CD14-positive monocyte (primary cell): ENCODE measurements at places on chromosomes 7 and 10.

DNA sequence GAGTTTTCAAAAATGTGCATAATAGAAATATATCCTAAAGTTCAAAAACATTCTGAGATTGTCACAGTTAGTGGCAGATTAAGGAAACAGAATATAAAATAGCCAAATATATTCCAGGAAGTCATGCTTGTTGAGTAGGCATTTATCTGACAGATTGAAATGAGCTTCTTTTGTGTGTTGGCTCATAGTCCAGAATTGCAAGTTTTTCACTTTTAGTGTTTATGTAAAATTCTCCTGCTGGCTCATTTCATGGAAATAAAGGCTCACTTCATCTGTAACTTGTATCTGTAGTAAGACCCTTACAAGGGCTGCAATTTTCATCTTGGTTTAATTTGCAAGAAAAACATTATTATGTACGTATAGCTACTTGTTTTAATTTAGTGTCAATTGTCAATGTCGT lies 93.5 kb downstream of the MCU start:
- no peak for DNase-seq

DNA sequence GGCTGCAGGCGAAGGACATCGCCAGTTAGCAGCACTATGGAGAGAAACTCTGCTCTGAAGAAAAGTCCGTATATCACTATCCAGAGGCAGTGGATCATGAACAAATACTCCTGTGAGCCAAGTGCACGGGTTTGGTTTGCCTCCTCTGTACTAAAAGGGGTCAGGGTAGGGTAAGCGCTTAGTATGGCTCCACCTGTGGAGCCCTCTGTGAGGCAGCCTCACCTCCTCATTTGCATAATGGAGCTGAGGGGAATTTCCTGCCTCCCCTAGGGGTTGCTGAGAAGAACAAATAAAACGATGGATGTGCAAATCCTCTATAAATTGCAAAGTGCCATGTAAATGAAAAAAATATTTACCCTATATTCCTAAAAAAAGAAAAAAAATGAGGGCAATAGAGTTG lies 63.4 kb downstream of the GPR26 start:
- DNase-seq, result no peak

- DNase-seq, result no peak
These were observed 120.3 kb upstream of the CELF2 start for GRCh38 chr10:10897400-10897799.

DNA sequence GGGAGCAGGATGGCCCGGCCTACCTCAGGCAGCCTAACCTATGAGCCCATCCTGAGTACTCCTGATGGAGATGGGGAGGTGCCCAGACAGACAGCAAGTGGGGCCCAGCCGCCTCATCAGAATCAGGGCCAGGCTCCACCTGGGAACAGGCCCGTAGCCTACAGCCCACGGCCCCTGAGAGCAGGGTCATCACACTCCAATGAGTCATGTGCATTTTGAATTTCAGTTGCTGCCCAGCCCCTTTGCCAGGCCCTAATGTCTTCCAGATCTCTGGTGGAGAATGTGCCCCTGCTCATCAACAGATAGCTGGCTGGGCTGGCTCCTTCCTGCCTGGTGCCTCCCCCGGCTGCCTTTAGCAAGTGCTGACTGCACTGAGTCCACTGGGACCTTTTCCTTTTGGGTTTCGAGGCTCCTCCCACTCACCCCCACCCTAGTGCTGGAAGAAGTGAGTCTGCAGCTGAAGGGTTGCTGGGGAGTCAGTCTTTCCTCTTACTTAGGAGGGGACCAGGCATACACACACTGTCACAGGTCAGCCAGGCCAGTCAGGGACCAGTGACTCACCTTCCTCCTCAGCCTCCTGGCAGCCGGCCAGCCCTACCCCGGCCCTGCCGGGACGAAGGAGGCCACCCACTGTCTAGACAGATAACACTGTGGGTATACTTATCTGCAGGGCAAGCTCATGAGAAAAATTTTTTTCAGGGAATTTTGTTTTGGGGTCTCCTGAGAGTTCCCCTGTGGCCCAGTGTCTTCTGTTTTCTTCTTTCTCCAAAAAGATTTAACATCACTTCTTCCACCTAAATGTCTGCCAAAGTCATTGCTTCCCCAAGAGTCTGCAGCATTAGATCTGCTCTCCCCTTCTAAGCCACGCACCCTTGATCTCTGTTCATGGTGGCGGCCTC lies 9.1 kb upstream of the ASIC3 start:
- DNase-seq, result peak; percentile 85

GRCh38 chr10:114233482-114233881 lies 5.6 kb upstream of the VWA2 start:
- DNase-seq, result no peak

GRCh38 chr10:33800986-33801385 lies 466.5 kb upstream of the NRP1 start:
- DNase-seq, result no peak

DNA sequence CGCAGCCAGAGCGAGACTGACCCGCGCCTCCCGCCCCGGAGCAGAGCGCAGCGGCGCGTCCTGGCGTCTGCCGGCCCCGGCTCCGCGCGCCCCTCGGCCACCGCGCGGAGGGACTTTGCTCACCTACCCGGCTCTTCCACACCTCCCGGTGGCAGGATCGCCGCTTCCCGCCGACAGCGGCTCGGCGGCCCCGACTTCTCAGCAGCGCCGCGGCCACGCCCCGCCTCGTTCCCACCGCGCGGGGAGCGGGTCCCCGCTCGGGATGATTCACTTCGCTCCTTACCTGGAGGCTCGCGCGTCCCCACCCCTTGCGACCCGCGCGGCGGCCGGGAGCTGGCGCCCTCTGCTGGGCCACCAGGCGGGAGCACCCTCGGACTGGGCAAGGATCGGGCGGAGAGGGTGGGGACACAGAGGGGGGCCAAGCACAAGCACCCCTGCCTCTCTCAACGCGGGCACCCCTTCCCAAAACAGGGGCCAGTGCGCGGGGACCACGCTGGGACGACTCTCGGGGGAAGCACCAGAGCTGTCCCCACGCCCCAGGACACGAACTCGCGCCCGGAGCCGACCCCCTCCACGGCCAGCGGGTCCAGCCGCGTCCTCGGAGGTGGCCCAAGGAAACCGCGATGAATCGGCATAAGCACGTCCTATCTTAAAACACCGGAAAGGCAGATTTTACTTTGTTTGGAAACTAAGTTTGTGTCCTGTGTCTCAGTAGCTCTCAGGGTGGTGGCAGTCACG lies 101.0 kb upstream of the SVIL start:
- peak; percentile 74 for DNase-seq

- no peak for DNase-seq
These were observed 9.4 kb upstream of the PGAM1 start for GRCh38 chr10:97416565-97416964.

- no peak for DNase-seq
These were observed 4.8 kb upstream of the FAM24B start for GRCh38 chr10:122884166-122884565.

GRCh38 chr7:155216475-155217272 lies 81.0 kb upstream of the INSIG1 start:
- DNase-seq, result no peak

GRCh38 chr10:59968705-59969104 lies 62.3 kb upstream of the CCDC6 start:
- DNase-seq, result no peak

DNA sequence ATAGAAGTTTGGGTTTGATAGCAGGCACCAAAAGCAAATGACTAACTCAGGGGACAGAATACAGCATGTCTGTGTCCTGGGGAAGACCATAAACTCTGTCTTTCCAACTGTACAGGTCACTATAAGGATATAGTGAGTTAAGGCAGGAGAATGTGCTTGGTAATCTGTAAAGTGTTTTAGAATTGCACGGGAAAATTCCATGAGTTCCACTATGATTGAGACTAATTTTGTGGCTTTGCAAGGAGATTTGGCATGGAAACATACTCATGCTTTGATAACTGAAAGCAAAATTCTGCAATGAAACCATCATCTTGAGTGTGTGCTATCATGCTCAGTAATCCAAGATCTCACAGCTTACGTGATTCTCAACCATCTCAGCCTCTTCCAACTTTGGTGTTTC lies 152.6 kb downstream of the PKD1L1 start:
- DNase-seq, result no peak

GRCh38 chr10:124626759-124627380 lies 117.3 kb downstream of the FAM53B start:
- DNase-seq, result no peak

DNA sequence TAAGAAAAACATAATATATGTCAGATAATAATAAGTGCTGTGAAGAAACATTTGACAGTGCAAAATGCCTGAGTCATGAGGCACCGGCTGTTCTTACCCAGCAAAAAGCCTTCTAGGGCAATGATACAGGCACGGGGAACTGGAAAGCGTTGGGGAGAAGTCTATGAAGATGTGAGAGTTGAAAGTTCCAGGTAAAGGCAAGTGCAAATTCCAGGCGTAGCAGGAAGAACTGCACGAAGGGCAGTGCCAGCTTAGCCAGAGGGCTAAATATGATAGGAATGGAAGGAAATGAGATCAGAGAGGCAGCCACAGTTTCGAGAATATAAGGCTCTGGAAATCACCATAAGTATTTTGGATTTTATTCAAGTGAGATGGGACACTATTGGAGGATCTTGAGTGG lies 87.0 kb downstream of the IPMK start:
- no peak for DNase-seq

GRCh38 chr10:44966816-44967509 lies 7.4 kb downstream of the RASSF4 start:
- no peak for DNase-seq

- DNase-seq, result no peak
These were observed 34.2 kb upstream of the ANK3 start for GRCh38 chr10:60423920-60424319.

DNA sequence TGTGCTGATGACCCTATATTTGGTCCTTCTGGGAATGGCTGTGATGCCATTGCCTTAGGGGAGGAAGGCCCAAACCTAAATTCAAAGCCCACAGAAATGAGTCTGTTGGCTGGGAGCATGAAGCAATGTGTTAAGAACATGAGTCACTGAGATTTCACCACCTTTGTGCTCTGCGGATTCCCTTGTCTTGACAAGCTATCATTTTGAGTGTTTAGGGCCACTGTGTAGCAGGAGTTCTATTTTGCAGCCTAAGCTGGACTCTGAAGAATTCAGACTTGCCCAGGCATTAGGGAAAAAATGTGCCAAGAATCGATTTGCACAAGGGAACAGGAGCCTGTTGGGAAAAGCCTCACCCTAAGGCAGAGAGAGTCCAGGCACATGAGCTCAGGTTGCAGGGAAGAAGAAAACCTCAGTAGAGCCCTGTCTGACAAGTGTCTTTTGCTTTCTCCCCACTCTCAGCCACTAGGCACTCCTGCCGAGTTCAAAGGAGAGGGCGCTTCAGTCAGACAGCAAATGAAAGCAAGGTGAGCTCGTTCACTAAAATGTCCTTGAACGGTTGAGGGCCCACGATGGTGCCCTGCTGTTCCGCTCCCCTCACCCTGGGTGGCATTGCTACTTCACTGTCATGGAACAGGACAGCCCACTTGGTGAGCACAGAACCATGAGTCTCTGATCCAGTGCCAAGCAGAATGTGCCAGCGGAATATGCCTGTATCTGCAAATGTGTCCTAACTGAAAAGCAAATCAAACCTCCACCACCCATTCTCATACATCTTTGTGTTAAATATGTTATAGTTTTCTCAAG lies 93.6 kb downstream of the PRLHR start:
- peak; percentile 53 for DNase-seq

- no peak for DNase-seq
These were observed 92.2 kb upstream of the LRRC4 start for GRCh38 chr7:128123291-128124037.

- DNase-seq, result no peak
These were observed 8.9 kb upstream of the EMX2 start for GRCh38 chr10:117533507-117534281.

GRCh38 chr10:115849197-115849596 lies 423.8 kb downstream of the GFRA1 start:
- no peak for DNase-seq

GRCh38 chr10:102801496-102801895 lies 35.7 kb downstream of the CYP17A1 start:
- DNase-seq, result no peak

- DNase-seq, result no peak
These were observed 1.2 kb upstream of the MLLT10 start for GRCh38 chr10:21532694-21533466.

DNA sequence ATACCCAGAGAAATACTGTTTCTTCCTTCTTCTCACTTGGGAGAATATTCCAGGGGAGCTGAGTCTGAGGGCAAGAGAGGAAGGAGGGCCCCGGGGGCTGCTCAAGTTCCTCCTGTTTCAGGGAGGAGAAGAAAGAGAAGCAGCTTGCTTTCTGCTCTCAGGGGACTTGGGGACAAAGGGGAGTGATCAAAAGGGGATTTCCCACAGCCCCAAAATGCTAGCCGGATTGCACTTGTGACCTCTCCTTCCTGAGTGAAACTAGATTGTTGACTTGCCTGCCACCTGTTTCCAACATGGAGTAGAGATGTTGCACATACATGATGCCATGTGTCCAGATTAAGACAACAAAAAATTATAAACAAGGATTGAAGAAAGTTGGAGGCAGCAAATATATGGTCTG lies 28.7 kb upstream of the PDCD4 start:
- peak; percentile 48 for DNase-seq

GRCh38 chr7:157153260-157153659 lies 14.5 kb downstream of the UBE3C start:
- no peak for DNase-seq

DNA sequence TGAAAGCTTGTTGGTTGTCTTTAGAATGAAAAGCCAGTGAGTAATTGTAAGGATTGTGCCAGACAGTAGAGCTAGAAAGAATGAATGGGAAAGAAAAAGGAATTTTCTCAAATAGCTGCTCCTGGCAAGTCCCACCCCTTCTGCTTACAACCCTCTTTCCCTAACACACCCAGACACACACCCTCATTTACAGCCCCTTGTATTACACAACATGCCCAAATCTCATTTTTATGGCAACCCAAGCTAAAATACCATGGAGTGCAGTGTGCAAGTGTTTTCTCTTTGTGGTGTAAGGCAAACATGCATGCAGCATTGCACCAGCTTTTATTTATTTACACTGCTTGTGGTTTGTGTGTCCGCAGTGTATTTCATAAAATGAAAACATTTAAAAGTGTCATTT lies 1.5 kb downstream of the PRKAR2B start:
- no peak for DNase-seq

- DNase-seq, result no peak
These were observed 260.8 kb downstream of the DYNC1I1 start for GRCh38 chr7:96033009-96033598.

- DNase-seq, result no peak
These were observed 196.9 kb upstream of the GHITM start for GRCh38 chr10:83942410-83942809.

DNA sequence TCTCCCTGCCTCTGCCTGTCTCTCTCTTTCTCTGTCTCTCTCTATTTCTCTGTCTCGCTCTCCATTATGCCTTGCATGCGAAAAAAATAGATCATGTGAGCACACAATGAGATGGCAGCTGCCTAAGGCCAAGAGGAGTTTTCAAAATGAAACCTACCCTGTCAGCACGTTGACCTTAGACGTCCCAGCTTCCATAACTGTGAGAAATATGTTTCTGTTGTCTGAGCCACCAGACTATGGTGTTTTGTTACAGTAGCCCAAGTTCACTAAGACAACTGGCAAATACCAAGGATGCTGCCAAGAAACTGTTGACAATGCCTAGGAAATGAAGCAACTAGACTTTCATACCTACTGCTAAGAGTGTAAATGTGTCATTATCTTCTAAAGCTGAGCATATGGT lies 70.6 kb upstream of the PLXDC2 start:
- no peak for DNase-seq
